ENCODE measurements at places on chromosomes 2 and 18.

- no peak for DNase-seq
These were observed 592.0 kb downstream of the LRRTM4 start for GRCh38 chr2:76930056-76930744.

GRCh38 chr18:31591628-31592027, at the start of gene TTR:
TTR (plus strand) TSS chr18:31591877; CDS start chr18:31591903, 26 bp downstream.
- no peak for DNase-seq

DNA sequence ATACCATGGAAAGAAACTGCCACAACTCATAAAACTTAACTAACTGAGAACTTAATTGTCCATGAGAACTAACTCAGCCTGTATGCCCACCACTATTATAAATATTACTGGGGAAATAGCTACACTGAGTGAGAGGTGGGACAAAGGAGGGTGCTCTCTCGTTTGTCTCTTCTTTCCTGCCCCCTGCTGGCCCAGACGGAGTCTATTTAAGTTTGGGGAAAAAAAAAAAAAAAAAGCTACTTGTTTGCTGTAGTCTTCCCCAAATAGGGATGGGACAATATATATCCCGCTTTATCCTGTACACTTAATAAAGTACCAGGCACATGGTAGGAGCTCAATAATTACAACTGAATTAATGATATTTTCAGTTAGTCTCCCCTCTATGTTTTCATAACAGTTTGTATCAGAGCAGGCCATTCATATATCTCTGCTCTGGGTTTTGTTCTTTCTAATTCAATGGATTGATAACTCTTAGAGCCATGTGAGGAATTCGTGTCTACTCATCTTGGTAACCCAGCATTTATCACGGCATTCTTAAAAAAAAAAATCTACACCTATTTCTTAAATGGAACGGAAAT, 647.6 kb upstream of the PKDCC start:
- no peak for DNase-seq

GRCh38 chr2:29777161-29777560, 144.2 kb downstream of the ALK start:
- no peak for DNase-seq

DNA sequence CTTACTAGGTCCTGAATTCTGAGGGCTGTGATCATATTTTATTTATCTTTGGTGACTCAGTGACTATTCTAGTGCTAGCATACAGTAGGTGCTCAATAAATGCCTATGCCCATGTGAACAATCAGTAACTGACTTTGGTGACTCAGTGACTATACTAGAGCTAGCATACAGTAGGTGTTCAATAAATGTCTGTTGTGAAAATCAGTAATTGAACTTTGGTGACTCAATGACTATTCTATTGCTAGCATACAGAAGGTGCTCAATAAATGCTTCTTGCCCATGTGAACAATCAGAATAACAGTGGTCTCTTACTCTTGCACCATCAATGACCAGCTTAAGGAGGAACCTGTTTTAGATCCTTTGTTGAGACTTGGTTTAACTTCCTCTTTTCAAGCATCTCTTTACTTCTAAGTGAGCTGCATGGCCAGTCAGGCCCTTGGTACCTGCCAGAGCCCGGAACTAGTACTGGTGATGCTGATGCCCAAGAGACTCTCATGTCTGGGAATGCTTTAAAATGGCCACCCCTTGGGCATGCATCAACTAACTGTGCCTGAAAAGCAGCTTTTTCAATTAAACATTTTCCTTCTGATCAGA, 214.9 kb upstream of the SPRED2 start:
- no peak for DNase-seq

GRCh38 chr2:191979221-191979730, 132.4 kb upstream of the CAVIN2 start:
- no peak for DNase-seq

GRCh38 chr2:147027436-147027835, 817.4 kb upstream of the ACVR2A start:
- no peak for DNase-seq

DNA sequence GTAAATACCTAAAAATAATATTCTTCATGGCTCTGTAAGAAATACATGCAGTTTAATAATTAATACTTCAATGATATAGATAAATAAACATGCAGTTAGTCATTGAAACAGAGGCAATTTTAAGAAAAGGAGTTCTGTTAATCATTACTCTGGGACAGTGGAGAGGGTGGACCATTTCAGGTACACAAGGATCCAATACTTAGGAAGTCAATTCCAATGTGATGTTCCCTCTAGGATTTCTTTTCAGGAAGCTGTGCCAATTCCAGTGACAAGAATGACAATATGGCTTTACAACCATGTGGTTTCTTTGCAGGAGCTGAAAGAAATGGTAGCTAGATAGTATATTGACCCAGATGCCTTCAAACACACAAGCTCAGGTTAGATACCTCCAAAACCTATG, 175.8 kb upstream of the NETO1 start:
- DNase-seq: no peak

DNA sequence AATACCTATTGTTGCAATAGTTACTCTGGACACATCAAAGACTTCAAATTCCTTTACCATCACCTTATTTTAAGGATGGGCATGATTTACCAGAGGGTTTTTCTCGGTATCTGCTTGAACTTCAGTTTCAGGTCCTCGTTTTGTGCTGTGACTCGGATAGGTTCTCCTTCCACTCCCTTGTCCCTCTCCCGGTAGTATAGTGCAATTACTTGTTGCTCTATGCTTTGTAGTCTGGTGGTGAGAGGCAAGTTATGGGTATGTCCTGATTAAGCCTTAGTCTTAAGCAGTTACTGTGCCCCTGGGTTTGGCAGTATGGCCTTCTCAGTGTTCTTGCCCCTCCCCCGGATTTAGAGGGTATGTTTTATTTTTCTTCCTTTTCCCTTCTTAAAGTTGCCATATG, 96.6 kb downstream of the RHBDD1 start:
- no peak for DNase-seq

GRCh38 chr2:23591111-23591510, 206.1 kb downstream of the KLHL29 start:
- DNase-seq: no peak

- DNase-seq: no peak
These were observed 141.9 kb downstream of the HAUS1 start for GRCh38 chr18:46246101-46246500.

DNA sequence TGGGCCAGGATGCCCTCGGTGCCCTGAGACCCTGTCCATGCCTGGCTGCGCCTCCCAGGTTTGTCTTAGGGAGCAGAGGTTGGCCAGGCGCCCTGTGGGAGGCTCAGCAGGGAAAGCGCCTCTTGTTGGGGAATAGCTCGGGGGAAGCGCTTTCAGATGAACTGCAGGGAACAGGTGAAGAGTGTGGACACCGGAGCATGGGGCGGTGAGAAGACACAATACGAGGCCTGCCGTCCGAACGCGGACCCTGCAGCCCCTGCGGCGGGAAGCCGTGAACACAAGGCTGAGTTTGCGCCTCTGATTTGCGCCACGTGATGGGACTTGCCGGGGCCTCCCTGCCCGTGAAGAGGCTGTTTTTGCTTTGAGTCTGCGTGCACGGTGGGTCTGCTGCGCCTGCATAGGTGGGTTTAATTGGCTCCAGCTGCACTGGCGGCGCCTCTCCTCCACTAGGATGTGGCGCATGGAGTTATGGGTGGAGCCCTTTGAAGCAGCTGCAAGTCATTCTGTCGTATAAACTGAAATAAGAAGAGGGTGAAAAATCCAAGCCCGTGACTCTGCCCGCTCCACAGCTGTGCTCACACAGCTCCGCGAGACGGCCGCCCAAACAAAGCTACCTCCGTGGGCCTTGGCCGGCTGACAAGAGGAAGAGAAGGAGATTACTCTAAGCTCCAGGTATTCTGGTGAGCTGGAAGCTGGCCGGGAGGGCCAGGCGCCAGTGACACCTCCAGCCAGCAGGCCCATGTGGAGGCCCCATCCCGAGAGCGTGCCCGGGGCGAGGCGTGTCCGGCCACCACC, 103.5 kb upstream of the CTDP1 start:
- no peak for DNase-seq

DNA sequence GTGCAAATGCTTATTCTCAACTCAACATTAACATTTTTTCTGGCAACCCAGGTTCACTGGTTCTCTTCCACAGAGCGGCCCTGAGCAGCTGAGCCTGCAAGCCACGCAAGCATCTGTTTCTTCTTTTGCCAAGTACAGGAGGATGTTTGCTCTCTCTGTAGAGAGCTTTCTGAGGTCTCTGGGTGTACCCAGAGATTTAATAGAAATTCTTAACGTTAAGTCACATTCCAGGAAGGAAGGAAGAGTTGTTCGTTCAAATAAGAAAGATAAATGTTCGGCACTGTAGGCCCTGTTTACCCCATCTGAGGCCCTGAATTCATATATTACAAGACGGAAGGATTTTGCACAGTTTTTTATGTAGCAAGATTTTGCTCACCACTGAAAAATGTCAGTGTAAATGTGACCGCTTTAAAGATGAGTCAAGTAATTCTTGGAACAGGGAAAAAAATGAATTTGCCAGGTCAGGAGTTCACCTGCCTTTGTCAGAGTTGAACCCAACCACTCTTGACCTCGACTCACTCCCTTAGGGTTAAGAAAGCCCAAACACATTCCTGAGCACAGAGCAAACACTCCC, 30.1 kb downstream of the KCTD18 start:
- DNase-seq: no peak

- no peak for DNase-seq
These were observed 23.6 kb upstream of the SULT1C4 start for GRCh38 chr2:108354136-108354535.

DNA sequence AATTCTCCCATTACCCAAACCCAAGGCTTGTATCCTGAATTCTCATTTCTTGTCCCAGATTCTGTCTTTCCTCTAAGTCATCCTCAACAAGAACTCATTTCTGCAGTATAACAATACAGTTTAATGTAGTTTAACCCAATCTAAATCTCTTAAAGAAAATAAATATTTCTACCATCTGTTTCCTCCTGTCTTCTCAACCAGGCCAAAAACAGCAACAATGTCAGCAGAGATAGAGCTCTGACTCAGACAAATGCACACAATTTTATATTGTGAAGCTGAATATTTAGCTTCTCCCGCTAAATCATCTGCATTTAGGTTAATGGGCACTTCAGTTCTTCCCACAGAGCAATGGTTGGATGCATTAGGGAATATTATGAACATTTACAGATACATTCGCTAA, 35.7 kb upstream of the KYNU start:
- no peak for DNase-seq

DNA sequence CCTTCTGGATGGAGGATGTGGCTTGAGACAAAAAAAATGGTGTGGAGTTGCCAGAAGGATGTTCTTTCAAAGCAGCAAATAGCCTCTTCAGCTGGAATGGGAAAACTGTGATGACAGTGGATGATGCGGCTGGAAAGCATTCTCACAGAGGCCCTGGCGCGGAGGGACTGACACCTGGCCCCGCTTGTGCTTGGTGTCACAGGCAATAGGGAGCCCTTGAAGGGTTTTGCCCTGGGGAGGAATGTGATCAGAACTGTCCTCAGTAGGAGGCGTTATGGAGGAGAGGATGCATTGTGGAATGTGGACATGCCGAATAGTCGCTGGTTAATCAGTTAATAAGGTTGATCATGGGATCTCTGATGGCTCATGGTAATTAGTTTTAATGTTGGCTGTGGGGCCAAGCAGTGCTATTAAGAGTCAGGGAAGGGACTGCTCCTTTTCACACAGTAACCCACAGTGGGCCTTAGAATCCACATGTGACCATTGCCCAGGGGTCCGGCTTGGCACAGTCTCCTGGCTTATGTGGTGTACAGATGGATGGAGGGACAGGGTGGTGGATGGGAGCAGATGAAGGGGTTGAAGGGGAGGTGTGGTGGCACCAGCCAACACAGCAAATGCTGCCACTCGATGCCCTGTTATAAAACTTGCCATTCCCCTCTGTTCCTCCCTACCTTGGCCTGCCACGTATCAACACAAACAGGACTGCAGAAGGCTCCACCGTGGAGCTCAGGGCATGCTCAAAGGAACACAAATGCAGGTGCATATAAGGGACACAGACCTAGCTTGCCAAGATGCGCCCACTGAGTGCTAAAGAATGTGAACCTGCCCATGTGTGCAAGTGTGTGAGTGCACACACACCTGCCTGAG, 71.7 kb downstream of the CIB4 start:
- DNase-seq: no peak

DNA sequence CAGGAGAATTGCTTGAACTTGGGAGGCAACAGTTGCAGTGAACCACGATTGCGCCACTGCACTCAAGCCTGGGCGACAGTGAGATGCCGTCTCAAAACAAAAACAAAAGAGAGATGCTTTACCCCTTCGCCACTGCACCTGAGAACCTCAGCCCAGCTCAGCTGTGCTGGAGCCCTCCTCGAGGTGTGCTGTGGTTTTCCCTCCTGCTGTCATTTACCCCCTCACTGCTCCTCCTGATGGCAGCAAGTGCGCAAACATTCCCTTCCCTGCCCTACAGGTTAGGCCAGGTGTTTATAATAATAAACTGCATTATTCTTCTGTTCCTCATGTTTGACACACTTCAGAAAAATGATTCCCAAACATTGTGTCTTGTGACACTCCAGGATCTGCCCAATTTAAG, 8.4 kb downstream of the FBXO36 start:
- DNase-seq: no peak

- DNase-seq: no peak
These were observed 21.2 kb downstream of the DYNAP start for GRCh38 chr18:54612237-54612636.

- DNase-seq: no peak
These were observed 224.6 kb downstream of the PIK3C3 start for GRCh38 chr18:42179542-42180121.
